Activated CD4-positive, CD25-positive, alpha-beta regulatory T cell treated with anti-CD3 and anti-CD28 coated beads, Interleukin-2, amount 50 U/mL, for 16 hours (primary cell): ENCODE measurements at places on chromosomes 12 and 14.

DNA sequence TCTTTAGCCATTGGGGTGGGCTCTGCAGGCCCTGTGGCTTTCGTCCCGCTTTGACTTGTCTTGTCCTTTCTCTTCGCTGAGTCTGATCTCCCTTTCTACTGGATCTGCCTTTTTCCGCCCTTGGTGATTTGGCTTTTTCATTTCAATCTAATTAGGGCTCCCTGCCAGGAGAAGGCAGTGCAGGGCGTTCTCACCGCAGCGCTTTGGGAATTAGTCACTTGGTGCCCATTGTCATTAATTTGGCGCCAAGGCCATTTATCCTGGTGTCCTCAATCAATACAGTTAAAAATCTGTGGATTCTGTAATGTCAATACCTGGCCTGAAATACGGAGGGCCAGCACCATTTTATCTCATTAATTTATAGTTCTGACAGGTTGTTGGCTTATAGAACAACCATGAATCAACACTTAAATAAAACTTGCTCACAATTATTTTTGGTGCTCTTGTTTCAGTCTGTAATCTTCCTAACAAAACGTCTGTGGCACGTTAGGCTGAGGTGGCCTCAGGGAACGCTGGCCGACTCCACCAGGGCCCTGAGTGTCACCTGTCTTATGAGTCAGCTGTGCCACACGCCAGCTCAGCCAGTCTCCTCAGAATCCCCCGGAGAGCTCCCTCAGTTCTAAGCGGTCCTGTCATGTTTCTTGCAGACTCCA is 115.7 kb downstream of the BEGAIN start:
- no peak for DNase-seq

DNA sequence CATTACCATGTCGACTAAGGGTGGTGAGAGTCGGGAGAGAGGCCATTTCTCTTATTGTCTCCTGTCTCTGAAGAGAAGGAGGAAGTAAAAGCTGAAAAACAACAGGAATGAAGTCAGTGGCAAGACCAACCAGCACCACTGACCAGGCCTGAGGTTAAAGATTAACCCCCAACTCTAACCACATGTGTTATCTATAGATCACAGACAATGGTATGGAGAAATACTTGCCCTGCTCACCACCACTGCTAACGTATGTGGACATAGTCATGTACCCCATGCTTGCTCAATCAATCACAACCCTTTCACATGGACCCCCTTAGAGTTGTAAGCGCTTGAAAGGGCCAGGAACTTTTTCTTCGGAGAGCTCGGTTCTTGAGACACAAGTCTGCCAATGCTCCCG is 690.9 kb upstream of the LMO3 start:
- no peak for DNase-seq

- DNase-seq, result peak; percentile 96
These were observed 32.7 kb downstream of the DAD1 start for GRCh38 chr14:22556021-22556989.

- DNase-seq, result no peak
These were observed 176.7 kb downstream of the DPF3 start for GRCh38 chr14:72717220-72717619.

- no peak for DNase-seq
These were observed 46.6 kb downstream of the ETV6 start for GRCh38 chr12:11696084-11696483.

- no peak for DNase-seq
These were observed 56.1 kb upstream of the TCL1A start for GRCh38 chr14:95769976-95770375.
